Stimulated activated CD8-positive, alpha-beta memory T cell treated with anti-CD3 and anti-CD28 coated beads, Interleukin-15, amount 100 ng/mL, for 48 hours (primary cell): ENCODE measurements at places on chromosomes 7 and 10.
A peak's percentile ranks its signal among the peaks of the same experiment; 100 is the strongest.

GRCh38 chr7:158447151-158447505 is 140.5 kb downstream of the PTPRN2 start:
- no peak for DNase-seq

DNA sequence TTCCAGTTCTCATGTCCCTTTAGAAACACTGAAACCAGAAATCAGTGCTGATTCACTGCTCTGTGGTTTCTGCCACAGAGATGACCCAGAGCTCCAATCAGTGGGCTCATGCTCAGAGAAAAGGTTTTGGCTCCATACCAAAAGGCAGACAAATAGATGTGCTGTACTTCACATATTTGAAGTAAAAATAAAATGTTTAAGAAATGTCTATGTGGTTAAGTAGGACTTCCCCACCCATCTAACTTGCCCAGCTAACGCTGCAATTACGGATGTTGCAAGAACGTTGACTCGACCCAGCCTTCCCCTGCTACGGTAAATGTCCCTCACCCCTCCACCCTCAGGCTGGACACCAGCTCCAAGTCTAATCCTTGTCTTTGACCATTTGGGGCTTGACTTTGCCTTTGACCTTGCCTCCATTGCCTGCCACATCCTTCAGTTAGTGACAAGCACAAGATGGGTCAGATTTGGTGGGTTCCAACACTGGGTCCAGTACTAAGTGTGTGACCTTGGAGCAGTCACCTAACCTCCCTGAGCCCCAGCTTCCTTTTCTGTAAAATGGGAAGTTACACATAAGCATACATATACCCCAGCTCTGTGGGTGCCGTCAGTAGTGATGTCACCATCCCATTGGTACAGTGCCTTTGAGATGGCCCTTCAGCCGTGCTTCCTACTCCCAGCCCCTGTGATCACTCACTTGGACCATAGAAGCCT is 95.8 kb downstream of the CHST15 start:
- no peak for DNase-seq

- no peak for DNase-seq
These were observed 49.2 kb upstream of the ELFN1 start for GRCh38 chr7:1620835-1621234.

GRCh38 chr7:1503816-1504775 is at the start of gene INTS1:
TSS of gene INTS1 (minus strand) at chr7:1504389. CDS start at chr7:1503960, 429 bp downstream.
- peak; percentile 83 for DNase-seq

DNA sequence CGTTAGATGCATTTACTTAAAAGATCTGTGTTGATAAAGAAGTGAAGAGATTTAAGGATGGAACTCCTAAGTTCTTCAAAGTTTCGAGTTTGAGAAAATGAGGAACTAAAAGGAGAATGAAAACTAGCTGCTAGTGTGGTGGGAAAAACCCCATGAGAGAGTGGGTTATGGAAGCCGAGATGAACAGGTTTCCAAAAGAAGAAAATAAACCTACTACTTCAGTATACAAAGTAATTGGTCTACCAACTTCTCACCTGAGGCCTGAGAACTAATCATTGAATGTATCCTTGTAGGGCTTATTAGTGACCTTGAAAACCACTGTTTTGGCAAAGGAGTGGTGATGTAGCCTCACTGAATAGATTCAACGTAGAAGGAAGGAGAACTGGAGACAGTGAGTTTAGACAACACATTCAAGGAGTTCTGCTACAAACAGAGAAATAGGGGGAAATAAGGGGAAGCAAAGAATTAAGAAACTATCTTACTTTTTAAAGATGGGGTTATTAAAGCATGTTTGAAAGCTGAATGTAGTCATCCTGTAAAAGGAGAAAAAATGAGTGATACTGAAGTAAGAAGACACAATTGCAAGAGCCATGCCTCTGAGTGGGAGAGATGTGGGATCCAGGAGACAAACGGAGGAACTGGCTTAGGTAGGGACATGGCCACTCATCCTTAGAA is 50.8 kb downstream of the CH25H start:
- DNase-seq = no peak
